Activated CD4-positive, alpha-beta T cell treated with anti-CD3 and anti-CD28 coated beads for 1 hour (primary cell): ENCODE measurements at places on chromosomes 16 and 17.

- DNase-seq: no peak
Observed at GRCh38 chr17:49513044-49513395, 17.9 kb downstream of the NGFR start.

GRCh38 chr17:48045316-48046001 is 2.7 kb upstream of the NFE2L1 start:
- no peak for DNase-seq

DNA sequence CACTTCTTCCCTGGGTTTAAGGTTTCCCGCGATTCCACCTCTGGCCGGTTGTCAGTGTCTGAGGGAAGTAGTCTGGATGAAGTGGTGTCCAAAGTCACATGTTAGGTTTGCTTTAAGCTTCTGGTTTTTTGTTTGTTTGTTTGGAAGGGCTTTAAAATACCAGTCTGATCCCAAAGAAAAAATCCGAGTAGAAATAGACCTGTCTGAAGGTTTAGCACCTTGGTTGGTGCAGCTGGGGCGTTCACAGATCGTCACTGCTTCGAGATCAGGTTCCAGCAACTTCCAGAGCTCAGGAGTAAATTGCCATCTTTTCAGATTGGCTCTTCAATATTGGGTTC is 567 bp downstream of the TMEM97 start:
- no peak for DNase-seq

DNA sequence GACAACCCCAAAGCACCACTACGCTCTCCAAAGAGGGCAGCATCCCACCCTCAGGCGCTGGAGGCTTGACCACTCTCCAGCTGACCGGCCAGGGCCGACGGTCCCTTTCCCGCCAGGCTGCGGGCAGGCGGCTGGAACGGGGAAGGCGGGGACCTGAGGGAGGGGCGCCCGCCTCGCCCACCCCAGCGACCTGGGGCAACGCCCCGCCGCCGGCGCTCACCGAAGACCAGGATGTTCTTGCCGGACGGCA is 431 bp downstream of the DYNC1LI2 start:
- no peak for DNase-seq

GRCh38 chr16:72959301-72959996 is 88.5 kb downstream of the ZFHX3 start:
- DNase-seq: no peak

- DNase-seq: no peak
Observed at GRCh38 chr17:66960613-66961012, 3.9 kb upstream of the CACNG4 start.

- no peak for DNase-seq
Observed at GRCh38 chr17:70825321-70826125, 656.2 kb downstream of the KCNJ2 start.

- DNase-seq: no peak
Observed at GRCh38 chr17:44222112-44222869, 2.8 kb upstream of the UBTF start.
